Activated CD4-positive, alpha-beta T cell treated with anti-CD3 and anti-CD28 coated beads for 24 hours (primary cell): ENCODE measurements at places on chromosomes 4 and X.

- DNase-seq: no peak
Measured at GRCh38 chr4:5266991-5267390, 215.7 kb downstream of the STK32B start.

DNA sequence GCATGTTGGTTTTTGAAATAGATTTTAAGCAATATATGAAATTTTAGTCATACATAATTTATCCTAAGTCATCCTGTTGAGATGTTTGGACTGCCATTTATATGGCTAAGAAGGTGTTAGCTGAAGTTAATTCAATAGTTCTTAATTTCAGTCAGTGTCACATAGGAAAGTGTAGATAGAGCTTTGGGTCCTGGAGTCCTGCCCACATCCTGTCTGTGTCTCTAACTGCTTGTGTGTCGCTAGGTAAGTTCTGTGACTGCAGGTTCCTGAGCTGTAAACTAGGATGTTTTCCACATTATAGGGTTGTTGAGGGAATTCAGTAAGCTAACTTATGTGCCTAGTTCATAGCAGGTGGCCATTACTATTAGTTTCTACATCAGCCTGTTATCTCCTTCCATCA lies 20.7 kb downstream of the OFD1 start:
- DNase-seq: no peak

DNA sequence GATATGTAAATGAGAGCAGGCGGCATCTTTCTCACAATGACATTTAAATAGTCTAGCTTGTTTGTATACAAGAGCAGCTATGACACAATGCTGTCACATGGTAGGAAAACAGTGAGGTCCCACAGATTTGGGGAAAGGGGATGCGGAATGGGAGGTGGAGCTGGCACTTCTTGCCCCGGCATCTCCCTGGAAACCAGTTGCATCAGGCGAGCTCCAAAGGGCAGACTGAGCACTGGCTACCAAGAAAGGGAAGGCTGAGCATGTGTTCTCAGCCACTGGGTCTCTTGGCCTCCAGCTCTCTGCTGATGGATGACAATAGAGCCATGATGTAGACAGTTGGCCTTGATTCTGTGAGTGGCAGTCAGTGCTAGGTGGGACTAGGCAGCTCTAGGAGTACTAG lies 109.0 kb downstream of the UCHL1 start:
- no peak for DNase-seq

DNA sequence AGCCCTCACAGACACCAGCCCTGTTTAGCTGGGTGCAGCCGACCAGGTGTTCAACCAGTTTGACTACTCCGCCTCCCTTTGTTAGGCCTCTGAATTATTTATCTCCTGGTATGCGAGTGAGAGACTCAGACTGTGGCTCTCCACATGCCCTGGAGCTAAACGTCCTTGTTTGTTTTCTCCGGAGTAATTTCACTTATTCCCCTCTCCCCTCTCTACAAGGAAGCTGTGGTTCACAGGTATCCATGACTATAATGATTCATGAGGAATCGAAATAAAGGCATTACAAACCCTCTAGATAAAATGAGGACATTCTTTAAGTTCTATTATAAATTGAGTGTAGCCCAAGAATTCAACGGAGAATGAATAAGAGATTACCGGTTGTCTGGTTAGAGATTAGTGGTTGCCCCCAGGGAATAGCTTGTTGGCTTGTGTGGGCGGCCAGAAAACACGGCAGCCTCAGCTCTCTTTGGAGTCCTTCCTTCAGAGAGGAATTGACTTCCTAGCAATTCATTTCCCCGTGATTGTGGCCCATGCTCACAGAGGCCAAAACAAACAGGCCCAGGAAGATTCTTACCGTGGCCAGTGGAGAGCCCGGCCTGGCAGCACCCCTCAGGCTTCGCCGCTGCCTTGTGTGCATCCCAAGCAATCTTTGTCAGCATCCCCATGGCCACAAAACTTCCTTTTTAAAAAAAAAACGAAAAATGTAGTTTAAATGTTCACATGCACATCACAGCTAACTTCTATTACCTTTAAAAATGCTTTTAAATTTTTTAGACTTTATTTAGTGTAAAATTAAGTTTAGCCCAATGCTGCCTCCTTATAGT lies 60.2 kb upstream of the CBR4 start:
- DNase-seq: no peak

DNA sequence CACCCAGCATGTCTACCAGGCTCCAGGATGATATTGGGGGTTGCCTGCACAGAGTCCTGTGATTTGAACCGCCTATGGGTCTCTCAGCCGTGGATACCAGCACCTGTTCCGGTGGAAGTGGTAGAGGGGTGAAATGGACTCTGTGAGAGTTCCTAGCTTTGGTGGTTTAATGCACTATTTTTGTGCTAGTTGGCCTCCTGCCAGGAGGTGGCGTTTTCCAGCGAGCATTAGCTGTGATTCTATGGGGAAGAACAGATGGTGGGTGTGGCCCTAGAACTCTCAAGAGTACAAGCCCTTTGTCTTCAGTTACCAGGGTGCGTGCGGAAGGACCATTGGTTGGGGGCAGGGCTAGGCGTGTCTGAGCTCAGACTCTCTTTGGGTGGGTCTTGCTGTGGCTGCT lies 316.9 kb upstream of the AMOT start:
- no peak for DNase-seq

DNA sequence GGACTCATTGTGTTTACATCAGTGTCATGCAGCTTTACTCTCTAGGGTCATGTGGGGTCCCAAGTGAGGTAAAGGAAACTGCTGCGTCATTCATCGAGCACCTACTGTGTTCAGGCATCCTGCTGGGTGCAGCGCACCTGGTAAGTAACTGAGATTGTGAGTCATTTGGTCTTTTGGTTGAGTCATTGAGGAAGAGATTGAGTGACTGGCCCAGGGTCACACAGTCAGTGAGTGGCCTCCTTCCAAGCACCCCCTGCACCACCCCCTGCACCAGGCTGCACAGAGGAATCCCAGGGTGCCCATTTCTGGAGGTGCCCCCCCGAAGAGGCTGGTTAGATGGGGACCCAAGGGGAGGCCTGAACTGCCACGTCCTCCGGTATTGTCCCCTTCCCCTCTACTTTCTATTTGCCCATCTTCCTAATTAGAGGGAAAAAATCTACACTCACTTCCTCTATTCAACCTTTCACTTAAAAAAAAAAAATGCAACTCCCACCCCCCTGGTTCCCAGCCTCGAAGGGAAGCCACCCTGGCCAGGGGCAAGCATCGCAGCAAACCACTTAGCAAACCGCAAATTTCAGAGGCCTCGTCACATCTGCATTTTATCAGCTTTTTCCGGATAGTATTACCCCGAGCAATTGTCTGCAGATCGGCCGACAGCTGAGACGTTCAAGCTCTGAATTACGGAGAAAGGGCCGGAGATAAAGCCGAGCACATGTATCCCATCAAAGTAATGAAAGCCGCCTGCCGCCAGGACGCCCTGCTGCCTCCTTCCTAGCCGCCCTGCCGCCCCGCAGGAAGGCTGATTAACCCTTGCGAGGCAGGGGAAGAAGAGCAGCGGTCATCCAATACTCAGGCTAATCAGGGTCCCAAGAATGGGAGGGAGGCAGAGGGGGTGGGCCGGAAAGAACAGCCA lies 96.3 kb upstream of the MSX1 start:
- DNase-seq: peak; percentile 14

DNA sequence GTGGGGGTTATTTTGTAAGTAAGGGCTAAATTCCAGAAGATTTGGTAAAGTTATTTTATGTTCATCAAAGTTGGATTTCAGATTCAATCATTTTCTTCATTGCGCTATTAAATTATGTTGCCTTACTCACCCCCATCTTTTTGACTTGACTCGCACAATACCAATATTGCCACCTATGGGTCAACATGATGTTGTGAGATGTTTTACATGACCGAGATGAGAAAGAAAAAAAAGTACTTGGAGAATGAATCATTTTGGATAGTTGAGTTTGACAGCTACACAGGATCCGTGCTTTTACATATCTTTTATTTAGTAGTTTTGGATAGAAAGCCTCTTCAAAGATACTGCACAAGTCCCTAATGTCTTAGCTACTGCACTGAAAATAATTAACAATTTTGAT lies 224.2 kb upstream of the EMCN start:
- DNase-seq: no peak

GRCh38 chr4:162770761-162771490 lies 395.8 kb downstream of the NAF1 start:
- DNase-seq: no peak

GRCh38 chr4:110510955-110511544 lies 35.1 kb downstream of the ENPEP start:
- DNase-seq: no peak

DNA sequence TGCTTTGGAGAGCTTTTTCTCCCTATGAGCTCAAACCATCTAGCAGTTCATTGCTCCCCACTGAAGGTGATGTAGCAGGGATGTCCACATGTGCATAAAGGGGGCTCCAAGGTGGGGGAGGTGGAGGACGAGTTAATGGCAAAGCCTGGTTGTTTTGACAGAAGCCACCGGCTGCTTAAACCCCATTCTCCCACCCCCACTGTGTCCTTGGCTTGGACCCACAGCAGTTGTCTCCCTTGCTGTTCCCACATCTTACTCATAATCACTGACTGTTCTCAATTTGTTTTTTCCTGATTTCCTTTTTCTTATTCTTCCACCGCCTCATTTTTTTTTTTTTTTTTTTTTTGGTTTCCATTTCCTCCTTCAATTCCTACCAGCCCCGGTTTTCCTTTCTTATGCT lies 72.7 kb downstream of the GEMIN8 start:
- no peak for DNase-seq

- no peak for DNase-seq
Measured at GRCh38 chr4:182805321-182805720, 111.9 kb downstream of the DCTD start.

GRCh38 chr4:53586121-53586816 lies 5.0 kb downstream of the LNX1 start:
- no peak for DNase-seq
